IMR-90 (cell line): ENCODE measurements at places on chromosomes 6 and 20. TPM values are rescaled to one million over a fixed set of nuclear protein-coding genes. Genes with fewer than 3 reads are reported as not detected.
A peak's percentile ranks its signal among the peaks of the same experiment; 100 is the strongest.

- DNase-seq = no peak
These were observed 48.5 kb downstream of the FHL5 start for GRCh38 chr6:96611342-96611991.

TSBP1 gene
- total RNA-seq = not detected in 2 replicates

DNA sequence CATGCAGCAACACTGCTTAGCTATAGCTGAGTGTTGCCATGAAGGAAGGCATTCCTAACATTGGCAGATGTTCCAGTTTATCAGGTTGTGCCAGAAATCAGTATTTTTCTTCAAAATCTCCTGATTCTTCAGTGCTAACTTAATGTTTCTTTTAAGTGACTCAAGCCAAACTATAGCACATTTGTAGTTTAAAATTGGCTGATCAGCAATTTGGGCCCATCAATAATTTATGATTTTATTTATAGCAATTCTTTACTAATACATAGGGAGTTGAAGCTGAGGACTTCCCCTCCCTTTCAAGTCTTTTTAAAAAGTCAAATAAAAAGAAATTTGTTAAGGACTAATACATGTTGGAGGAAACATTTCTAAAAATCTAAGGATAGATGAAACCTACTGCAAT lies 383.8 kb upstream of the KHDRBS2 start:
- DNase-seq = no peak

DNA sequence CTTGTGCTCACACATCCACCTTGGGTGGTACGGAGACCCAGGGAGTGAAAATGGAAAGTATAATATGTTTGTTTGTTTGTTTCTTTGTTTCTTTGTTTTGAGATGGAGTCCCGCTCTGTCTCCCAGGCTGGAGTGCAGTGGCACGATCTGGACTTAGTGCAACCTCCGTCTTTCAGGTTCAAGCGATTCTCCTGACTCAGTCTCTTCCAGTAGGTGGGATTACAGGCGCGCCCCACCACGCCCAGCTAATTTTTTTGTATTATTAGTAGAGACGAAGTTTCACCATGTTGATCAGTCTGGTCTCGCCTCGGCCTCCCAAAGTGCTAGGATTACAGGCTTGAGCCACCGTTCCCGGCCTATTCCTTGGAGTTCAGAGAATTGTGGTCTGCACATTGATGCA lies 115.4 kb downstream of the TRIM27 start:
- DNase-seq = no peak

CST1 gene
- total RNA-seq = not detected in 2 replicates

DNA sequence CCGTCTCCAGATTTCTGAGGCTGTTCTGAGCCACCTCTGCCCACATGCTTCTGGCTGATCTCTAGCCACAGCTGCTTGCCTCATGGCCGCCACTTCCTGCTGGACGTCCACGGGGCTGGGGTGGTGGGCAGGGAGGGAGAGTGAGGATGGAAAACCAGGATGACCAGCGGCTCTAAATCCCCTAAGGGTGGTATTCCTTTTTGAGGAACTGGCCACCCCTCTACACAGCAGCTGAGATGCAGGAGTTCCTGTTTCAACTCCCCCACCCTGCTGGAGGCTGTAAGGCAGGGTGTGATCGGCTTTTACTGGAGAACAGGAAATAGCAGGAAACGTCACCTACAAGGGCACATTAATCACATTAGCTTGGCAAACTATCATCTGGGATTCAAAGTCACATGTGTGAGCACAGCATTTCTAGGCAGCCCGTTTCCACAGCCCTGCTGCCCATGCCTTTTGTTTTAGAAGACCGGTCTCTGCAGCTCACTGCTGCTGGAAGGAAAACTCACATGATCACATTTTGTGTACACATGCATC lies 181.6 kb upstream of the ECI2 start:
- peak; percentile 90 for DNase-seq

- no peak for DNase-seq
These were observed 20.0 kb upstream of the UBE2J1 start for GRCh38 chr6:89372506-89372901.

MTHFD1L gene
- 53.2 and 53.9 TPM in 2 replicates for total RNA-seq

GRCh38 chr6:12555781-12556180 lies 160.8 kb upstream of the PHACTR1 start:
- no peak for DNase-seq

GRCh38 chr20:51326201-51326819 lies 216.2 kb downstream of the NFATC2 start:
- peak; percentile 76 for DNase-seq

LY6G6F gene
- not detected in 2 replicates for total RNA-seq
